ENCODE measurements at places on chromosomes 7 and 10.

DNA sequence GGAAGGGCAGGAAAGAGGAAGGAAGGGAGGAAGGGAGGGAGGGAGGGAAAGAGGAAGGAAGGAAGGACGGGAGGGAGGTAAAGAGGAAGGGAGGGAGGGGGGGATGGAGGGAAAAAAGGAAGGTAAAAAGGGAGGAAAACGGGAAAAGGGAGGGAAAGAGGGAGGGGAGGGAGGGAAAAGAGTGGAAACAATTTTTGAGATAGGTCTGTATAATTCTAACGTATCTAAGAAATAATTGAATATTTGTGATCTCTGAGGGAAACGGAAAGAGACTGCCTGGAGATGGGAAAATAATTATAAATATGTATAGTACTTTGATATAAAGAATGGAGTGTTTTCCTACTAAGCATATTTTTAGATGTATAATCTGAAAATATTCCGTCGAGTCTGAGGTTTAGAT is 158.2 kb upstream of the FOXK1 start:
- no peak for DNase-seq

DNA sequence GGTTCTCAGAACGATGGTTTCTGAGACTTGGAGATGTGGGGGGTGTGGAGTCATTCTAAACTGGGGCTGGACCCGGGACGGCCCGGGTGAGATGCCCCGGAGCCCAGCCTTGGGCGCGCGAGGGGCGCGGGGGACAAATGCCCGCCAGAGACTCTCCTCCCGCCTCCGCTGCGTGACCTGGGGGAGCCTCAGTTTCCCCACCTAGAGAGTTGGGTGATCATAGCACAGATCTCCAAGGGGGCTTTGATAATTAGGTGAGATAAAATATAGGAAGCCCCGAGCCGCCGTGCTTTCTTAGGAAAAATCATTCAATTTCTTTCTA is 658 bp upstream of the FZD8 start:
- no peak for DNase-seq

DNA sequence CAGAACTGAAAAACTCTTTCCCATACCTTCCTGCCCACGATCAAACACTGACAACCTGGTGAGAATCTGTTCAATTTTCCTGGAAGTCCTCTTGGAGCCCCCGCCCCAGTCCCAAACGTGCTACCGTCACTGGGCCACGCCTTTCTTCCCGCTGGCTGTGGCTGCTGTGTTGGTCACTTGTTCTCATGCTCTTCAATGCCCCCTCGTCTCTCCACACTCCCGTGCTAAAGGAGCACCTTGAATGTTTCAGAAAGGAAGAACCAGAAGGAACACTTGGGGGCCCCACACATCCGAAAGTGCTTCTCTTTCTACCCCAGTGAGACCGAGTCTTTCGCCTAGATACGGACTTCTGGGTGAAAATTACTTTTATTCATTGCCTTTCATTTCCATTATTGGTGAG is 215.1 kb downstream of the DIP2C start:
- DNase-seq, result no peak

DNA sequence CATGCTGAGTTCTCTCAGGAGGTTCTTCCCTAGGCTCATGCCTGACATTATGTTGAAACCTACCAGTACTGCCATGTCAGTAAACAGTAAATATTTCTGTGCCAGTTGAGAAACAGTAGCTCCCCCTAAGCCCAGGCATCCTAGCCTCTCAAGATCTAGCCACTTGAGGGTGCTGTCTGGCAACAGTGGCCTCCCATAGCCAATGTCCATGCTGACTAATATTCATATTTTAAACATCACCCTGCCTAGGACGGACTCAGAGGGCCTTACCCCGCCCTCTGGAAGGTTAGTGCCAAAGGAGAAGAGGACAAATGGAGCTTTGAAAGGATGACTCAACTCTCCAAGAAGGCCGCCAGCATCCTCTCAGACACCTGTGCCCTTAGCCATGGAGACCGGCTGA is 7.7 kb downstream of the ACSM6 start:
- no peak for DNase-seq

DNA sequence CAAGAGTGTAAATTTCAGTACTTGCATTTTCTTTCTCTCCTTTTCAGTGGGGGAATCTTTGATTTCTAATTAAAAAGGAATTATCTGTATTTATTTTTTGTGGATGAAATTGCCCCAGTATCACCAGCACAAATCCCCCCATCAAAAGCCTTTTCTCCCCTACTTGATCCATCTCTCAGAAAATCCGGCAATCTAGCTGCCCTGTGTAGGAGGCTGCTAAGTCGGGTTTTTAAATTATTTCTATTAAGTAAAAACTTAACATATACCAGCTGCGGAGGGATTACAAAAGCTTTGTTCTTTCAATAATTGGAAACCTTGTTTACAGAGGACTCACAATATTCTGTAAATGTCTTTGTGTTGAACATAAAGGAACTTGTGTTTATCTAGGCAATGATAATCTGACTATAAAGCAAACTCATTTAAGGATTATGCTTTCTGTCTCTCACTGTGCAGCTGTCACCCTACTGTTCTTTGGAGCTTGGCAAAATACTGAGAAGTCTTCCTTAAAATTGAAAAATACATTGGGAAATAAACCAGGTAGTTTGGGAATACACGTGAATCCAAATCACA is 177.4 kb upstream of the PRR15 start:
- no peak for DNase-seq

DNA sequence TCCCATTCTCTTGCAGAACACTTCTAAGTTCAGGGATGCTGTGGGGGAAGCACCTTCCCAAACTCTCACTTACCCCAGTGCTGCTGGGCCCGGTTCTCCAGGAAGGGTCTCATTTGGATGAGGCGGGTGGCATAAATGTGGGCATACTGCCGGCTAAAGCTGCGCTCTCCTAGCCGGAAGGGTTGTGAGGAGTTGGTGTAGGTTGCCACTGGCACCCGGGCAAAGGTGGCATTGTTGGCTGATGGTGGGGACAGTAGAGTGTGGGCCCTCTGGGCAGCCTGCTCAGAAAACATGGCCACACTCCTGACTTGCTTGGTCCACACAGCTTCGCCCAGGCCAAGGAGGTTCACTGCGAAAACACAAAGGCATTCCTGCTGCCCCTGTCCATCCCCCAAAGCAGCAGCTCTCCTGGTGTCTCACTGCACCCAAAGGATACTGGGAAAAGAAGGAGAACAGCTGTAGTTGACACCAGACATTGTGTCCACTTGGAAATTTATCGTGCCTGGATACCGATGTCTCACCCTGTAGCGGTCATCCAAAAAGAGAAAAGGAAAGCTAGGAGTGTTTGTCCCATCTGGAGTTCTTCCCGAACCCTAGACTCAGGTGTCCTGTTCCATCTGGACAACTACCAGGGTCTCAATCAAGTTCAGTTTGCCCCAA is 1.5 kb downstream of the POLD2 start:
- no peak for DNase-seq

- DNase-seq, result no peak
Measured at GRCh38 chr10:34341473-34341872, 473.6 kb downstream of the PARD3 start.

DNA sequence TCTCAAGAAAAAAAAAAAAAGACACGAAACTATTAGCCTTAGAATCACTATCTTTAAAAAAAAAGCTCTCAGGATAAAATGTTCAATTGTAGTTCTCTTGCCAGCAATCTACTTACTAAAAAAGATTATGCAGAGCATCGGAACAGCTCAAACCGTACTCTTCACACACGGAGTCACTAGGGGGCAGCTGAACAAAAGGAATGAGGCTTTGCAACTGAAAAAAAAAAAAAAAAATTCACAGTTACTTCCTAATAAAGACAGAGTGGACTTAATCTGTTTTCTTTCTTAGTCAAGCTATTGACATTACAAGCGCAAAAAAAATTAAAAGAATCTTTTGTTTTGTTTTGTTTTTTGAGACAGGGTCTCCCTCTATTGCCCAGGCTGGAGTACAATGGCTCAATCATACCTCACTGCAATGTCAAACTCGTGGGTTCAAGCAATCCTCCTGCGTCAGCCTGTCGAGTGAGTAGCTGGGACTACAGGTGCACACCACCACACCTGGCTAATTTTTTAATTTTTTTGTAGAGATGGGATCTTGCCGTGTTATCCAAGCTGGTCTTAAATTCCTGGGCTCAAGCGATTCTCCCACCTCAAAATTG is 11.5 kb downstream of the PMS2 start:
- peak; percentile 39 for DNase-seq

GRCh38 chr10:1938317-1938716 is 201.0 kb upstream of the ADARB2 start:
- no peak for DNase-seq

GRCh38 chr7:114760477-114760876 is 161.4 kb upstream of the MDFIC start:
- no peak for DNase-seq

GRCh38 chr7:5423976-5424748 is 528 bp upstream of the TNRC18 start:
- no peak for DNase-seq

GRCh38 chr7:127478024-127478355 is 85.5 kb upstream of the ZNF800 start:
- no peak for DNase-seq

DNA sequence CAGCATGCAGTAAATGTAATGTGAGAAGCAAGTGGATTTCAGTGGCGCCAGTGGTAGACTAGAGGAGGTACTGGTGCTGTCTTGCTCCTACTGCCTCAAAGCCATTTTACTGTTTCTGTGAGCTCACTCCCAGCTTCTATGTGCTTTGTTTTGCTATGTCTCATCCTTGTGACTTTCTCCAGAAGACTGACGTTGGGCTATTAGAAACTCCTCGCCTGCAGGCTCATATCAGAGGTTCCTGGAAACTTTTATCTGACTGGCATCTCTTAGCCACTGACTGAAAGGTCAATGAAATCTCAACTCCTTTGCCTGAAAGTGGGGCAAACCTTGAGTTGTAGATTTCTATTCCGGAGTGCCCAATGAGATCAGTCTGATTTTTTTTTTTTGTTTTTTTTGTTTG is 66.4 kb upstream of the SORCS1 start:
- DNase-seq, result no peak

Data from T-helper 1 cell (primary cell).